IPS DF 6.9 (cell line): ENCODE measurements at places on chromosomes 2 and 18.

DNA sequence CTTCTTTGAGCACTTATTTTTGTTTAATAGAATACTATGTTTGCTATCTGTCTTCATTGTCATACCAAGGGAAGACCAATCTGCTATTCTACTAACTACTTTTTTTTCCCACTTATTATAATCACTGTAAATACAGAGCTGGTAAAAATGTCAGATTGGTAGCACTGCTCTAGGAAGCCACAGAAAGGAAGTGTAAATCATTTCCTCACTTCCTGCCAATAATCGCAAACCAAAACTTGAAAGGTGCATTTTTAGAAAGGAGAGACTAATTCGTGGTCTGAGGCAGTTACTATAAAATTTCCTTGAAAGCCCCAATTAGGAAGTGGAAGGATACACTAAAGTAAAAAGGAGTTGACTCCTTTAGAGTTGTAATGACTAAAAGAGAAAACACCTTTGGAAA is 13.9 kb upstream of the THSD7B start:
- no peak for DNase-seq

DNA sequence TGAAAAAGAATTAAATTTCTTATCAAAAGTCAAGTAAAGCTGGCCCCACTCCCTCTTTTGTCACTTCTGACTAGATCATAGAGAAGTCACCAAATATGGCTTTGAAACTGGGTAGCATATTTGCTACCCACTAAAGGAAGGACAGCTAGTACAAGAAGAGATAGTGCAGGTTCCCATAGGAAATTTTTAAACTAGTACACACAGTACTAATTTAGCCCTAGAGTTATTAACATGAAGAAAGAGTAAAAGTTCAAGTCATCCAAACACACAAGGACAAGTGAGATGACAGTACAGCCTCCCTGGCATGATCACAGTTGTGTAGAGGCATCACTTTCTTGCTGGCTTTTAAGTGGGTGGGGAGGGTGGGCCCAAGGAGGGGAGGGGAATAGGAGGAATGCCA is 100.9 kb downstream of the IRS1 start:
- DNase-seq: no peak

- no peak for DNase-seq
Observed at GRCh38 chr2:18752667-18753422, 163.5 kb upstream of the NT5C1B start.

GRCh38 chr2:60507211-60507965 is 46.1 kb downstream of the BCL11A start:
- no peak for DNase-seq

- DNase-seq: no peak
Observed at GRCh38 chr2:120930864-120931263, 195.2 kb downstream of the GLI2 start.

- peak; percentile 33 for DNase-seq
Observed at GRCh38 chr2:154623819-154624218, 74.7 kb upstream of the KCNJ3 start.

DNA sequence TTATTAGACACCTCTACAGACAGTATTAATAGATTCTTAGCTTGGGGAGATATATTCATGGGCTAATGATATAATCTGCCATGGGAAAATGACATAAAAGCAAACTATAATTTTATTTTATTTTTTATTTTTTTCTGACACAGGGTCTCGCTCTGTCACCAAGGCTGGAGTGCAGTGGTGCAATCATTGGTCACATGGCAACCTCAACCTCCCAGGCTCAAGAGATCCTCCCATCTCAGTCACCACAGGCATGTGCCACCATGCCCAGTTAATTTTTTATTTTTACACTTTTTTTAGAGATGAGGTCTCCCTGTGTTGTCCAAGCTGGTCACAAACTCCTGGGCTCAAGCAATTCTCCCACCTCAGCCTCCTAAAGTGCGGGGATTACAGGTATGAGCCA is 39.3 kb downstream of the RTN4 start:
- no peak for DNase-seq

DNA sequence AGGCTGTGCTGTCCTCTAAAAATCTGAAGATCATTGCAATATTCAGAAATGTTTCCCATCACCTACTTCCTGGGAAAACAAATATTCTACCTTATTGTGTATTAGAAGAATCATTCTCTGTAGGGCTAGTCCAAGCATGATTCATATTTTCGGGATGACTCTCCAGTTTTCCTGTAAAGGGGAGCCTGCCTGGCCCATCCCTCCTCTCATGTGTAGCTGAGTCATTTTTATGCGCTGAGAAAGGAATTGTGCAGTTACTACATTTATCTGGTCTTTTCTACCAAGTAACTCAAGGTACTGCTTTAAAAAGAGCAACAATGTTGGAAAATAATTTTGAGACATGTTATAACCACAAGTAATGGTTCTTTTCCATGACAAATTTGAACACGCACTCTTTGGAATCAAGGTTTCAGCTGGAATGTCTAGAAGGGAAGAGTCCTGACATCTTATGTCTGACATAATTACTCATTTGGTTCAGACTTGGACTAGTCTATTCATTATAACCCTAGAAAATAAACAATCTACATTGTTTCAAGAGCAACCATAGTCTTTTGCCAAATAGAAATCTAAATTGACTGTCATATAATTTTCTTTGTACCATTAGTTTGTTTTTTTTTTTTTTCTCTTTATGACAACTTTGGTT is 6.6 kb downstream of the DSG3 start:
- no peak for DNase-seq

- DNase-seq: no peak
Observed at GRCh38 chr2:176111846-176112374, 4.7 kb upstream of the HOXD10 start.

- no peak for DNase-seq
Observed at GRCh38 chr2:157361526-157361925, 35.9 kb upstream of the ERMN start.

- DNase-seq: no peak
Observed at GRCh38 chr2:157497638-157498314, 53.9 kb upstream of the CYTIP start.

- no peak for DNase-seq
Observed at GRCh38 chr2:85648619-85649018, 19.4 kb downstream of the SFTPB start.

DNA sequence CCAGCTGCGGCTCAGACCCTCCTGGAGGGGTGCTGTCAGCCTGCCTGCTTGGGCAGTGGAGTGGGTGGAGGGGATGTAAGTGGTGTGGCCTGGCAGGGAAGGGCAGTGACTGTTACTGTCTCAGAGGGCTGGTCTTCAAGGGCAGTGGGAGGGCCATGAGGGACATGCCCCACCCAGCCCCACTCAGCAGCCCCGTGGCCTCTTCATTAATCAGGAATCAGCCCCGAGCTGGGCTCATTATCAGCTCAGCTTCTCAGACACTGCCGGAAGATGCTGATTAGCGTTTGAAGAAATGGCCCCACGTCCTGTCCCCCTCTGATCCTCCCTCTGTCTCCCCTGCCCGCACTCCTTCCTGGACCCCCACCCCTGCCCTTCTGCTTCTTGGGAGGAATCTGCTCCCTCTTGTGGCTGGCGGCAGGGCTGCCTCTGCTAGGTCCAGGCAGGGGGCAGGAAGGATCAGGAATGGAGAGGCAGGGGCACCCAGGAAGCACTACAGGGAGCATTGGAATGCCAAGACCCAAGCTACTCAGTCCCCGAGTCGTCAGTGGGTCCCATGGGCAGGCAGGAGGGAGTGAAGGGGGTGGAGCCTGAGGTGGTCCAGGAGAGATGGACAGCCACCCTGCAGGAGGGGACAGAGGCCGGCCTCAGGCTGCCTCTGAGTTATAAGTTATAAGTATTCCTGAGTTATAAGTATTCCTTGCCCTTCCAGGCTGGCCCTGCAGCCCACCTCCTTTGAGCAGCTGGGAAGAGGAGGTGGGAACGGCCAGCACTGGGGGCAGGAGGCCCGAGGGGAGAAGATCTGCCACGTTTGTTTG is 7.0 kb downstream of the ASIC4 start:
- no peak for DNase-seq

GRCh38 chr18:33114749-33115148 is 325.8 kb downstream of the CCDC178 start:
- no peak for DNase-seq

GRCh38 chr2:54456612-54457322 is 640 bp downstream of the SPTBN1 start:
- no peak for DNase-seq

GRCh38 chr2:187466129-187466792 is 18.2 kb upstream of the CALCRL start:
- DNase-seq: no peak

DNA sequence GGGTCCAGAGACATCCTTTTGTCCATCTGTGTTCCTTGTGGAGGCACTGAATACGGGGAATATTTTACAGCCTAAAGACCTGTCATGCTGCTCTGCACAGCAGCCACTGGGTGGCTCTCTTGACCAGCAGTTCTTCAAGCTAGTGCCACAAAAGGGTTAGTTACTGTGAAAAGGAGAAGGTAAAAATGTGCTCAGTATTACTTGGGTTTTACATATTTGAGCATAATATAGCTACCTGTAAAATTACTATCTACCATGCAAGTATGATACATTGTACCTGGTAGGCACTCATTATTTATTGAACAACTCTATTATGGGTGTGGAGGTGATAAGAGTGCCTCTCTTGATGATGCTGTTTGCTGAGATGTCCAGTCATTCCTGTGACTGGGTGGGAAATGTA is 23.6 kb downstream of the FZD5 start:
- DNase-seq: no peak

DNA sequence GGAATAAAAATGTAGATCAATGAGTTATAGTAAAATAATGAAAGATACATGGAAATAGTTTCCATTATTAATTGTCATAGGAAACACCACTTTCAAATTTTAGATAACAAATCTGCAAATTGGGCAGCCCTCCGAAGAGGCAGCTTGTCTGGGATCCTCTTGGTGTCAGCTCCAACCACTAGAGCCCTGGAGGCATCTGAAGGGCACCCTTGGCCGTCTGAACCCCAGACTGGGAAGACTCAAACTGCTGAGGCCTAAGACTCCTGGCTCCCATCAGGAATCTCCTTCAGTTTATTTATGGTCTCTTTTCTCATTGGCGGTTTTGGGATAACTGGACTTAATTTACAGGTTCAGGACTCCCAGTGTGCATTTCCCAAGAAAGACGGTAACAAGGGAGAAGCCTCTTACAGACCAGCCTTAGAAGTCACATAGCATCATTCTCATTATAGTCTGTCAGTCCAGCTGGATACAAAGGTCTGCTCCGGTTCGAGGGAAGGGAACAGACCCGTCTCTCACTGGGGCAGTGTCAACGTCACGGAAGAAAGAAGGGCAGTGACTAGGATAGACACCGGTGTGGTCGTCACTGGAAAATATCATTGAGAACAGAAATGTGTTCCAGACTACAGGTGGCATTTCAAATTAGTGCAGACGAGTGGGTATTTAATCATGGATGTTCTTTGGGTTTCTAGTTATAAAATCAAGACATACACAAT is 390.7 kb upstream of the NETO1 start:
- no peak for DNase-seq

DNA sequence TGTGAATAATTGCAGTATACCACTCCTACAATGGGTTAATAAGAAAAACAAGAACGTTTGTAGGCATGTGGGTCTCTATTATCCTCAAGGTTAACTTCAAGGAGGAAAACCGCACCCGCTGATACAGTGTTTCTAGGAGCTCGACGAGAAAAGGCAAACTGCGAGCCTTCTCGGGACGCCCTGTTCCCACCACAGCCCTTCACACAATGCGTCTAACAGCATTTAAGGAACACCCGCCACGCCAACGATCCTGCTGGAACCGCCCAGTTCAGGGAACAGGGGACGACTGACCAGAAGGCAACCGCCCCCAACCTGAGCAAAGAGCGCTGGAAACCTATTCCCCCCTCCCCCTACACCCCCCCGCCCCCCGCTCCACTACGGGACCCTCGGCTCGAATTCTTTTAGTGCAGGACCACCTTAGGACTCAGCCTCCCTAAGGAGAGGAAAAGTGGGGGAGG is 710 bp upstream of the TMSB10 start:
- DNase-seq: no peak

- DNase-seq: no peak
Observed at GRCh38 chr2:23078784-23079434, 306.1 kb upstream of the KLHL29 start.
